ENCODE measurements at places on chromosomes 13 and 19. TPM values are rescaled to one million over a fixed set of nuclear protein-coding genes. Genes with fewer than 3 reads are reported as not detected.
A peak's percentile ranks its signal among the peaks of the same experiment; 100 is the strongest.

MAP3K10 gene
- total RNA-seq, result 17.6 TPM

DNA sequence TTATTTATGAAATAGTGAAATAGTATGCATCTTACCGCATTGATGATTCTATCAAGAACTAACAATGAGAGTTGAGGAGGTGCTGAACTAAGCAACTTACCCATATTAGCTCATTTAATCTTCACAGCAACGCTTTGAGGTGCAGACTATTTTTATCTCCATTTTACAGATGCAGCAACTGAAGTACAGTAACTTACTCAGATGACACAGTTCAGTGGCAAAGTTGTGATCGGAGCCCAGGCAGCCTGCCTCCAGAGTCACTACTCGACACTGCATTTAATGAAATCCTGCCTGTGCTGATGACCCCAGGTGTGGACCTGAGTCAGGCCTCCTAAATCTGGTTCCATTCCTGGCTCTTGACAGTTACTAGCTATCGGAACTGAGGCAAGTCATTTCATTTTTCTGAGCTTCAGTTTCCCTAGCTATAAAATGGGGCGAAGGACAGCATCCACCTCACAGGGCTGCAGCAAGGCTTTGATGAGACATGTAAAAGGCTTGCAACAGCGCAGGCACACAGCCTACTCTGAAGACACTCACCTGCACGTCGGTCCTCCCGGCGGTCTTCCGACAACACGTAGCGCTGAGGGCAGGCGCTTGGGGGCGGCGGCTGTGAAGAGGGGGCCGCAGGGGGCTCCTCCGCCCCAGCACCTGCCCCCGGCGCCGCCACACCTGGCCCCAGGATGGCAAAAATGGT lies 1.5 kb downstream of the MYPOP start:
- no peak for DNase-seq

MAG gene
- not detected for total RNA-seq

GRCh38 chr13:76656056-76656455 lies 230.1 kb downstream of the KCTD12 start:
- DNase-seq, result no peak

GRCh38 chr19:33463199-33463598 lies 58.4 kb downstream of the PEPD start:
- peak; percentile 24 for DNase-seq

GRCh38 chr19:53771144-53771543 lies 53.0 kb downstream of the NLRP12 start:
- DNase-seq, result no peak

DNA sequence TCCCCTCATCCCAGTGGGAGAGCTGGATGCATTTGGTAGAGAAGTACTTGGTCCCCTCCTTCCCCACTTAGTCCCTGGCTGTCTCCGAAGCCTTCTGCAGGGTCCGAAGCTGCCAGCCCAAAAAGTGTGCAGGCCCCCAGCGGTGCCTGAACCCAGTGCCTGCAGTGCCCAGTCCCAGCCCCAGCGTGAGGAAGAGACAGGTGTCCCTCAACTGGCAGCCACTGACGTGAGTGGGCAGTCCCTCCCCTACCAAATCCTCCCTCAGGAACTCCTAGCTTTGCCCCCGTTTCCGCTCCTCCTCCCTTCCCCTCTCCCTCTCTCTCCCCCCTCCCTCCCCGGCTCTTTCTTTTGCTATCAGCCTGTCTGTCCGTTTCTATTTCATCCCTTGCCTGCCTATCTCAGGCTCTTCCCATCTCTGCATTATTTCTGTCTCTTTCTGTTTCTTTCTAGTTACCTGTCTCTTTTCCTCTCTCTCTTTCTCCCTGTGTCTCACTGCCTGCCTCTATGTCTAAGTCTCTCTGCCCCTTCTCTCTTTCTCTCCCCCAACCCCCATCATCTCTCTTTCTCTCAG lies 1.8 kb upstream of the LTBP4 start:
- no peak for DNase-seq

GRCh38 chr13:43537124-43537523 lies 249.6 kb downstream of the ENOX1 start:
- no peak for DNase-seq

- no peak for DNase-seq
Measured at GRCh38 chr13:44048326-44048725, 168.6 kb downstream of the LACC1 start.

- DNase-seq, result no peak
Measured at GRCh38 chr13:75299913-75300862, 181.8 kb downstream of the TBC1D4 start.

ZNF181 gene
- total RNA-seq, result 19.3 TPM

SIGLECL1 gene
- total RNA-seq, result not detected

DNA sequence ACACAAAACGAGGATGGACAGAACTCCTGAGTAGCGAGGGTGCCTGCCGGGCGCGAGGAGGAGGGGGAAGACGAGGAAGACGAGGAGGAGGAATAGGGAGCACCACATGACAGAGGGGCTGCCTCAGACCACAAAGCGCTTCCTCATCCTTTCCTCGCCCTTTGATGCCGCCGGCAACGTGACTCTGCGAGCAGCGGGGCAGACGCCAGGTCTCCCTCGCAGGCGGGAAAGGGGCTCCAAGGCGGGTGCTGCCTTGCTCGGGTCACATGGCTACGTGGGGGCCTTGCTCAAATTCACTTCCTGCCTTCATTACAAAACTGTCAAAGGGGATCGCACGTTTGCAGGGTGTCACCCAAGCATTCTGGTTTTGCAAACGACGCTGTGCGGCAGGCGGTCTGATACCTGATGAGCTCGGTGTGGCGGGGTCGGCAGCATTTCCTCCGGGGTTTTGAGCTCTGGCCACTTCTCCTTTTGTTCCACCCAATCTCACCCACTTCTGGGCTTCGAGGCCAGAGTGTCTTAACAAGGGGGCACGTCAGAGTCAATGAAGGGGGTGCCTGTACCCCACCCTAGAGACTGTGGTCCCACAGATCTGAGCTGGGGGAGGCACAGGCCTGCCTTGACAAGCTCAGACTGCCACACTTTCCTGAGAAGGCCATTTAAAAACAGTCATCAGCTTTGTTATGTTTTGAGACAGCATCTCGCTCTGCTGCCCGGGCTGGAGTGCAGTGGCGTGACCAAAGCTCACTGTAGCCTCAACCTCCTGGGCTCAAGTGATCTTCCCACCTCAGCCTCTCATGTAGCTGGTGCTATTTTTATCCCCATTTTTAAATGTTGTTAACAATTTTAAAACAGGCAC lies 14.9 kb downstream of the MAP2K2 start:
- no peak for DNase-seq

GRCh38 chr19:48896191-48896720 lies 2.3 kb downstream of the TULP2 start:
- DNase-seq, result peak; percentile 84

- DNase-seq, result no peak
Measured at GRCh38 chr19:5091684-5092480, 123.0 kb downstream of the KDM4B start.

SHC2 gene
- 16.8 TPM for total RNA-seq

Data from cardiac septum (tissue), 1 donor.